ENCODE measurements at places on chromosomes 12 and 14.

- peak; percentile 42 for DNase-seq
Measured at GRCh38 chr12:124379938-124380754, 85.3 kb downstream of the RFLNA start.

DNA sequence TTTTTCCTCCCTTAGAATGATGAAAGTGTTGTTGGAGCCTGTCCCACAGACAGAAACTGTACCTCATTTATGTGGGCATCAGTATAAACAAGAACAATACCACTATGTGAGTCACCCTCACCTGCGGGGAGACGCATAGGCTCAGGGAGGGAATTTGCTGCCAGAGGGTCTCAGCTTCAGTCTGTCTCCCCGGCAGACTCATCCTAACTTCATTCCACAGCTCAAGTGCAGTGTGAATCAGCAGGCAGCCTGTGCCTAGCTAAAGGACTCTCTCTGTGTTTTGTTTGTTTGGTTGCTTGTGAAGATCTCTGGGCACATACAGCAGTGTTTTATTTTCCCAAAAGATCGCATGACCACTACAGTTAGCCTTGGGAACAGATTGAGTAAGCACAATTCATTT, 98.9 kb downstream of the PRKCH start:
- no peak for DNase-seq

DNA sequence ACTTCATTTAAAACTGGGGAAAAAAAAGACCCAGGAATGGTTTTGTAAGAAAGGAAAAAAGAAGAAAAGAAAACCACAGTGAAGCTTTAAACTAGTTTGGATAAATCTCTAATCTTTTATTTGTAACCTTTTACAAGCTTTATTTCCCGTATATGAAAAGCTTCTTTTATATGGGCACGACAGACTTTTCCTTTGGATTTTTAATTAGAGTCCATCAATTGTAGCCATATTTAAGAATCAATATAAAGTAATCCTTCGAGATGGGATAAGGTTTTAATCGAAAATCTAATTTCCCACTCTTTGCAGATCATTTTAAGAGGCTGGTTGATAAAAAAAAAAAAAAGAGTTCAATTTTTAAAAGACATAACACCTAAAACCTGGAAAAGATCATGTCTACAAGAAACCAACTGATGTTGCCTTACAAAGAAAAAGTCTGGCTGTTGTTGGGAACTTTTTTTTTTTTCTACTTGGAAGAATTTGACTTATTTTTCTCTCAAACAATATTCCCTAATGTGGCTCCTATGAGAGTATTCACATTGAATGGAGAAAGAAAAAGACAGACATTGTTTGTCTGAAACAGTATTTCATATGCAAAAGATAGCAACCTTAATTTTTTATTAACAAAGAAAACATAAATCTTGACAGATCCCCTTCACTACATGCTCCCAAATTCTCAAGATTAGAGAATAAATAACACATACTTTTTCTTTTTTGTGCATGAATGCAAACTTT, 4.9 kb upstream of the OTX2 start:
- no peak for DNase-seq

DNA sequence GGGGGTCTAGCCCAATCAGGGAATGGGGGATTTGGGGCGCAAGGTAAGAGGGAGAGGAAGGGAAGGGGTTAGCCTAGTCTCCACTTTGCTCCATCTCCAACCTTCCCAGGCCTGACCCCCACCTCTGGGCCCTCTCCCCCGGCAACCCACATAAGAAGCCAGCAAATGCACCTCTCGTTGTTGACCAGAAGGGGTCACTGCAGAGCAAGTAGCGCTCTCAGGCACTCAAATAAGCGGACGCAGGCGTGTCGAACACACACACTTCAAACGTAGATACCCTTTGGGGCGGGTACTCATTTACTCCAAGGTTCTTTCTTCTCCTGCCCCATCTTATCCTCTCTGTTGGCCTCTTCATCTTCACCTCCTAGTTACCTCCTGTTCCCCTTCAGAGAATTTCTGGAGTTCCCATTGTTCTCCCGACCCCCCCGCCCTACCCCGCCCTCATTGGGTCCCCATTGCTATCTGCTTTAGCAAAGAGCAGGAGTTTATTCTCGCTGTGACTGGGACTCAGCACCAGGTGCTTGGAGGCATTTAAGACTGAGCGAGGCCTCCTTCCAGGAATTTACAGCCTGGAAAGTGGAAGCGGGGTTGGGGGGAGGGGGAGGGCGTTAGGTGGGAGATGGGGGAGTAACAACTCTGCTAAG, 1.5 kb upstream of the SRRM4 start:
- DNase-seq, result no peak

- DNase-seq, result no peak
Measured at GRCh38 chr12:82595941-82596340, 90.8 kb upstream of the TMTC2 start.

Data from RCC 7860 (cell line).